ENCODE measurements at places on chromosomes 7 and 10. TPM values are rescaled to one million over a fixed set of nuclear protein-coding genes. Genes with fewer than 3 reads are reported as not detected.

CHST15 gene
- total RNA-seq, result 7.1 TPM

C10orf90 gene
- 2.7 TPM for total RNA-seq

HOXA4 gene
- 1.9 TPM for total RNA-seq

FAM237B gene
- total RNA-seq, result 0.10 TPM

NPC1L1 gene
- 0.06 TPM for total RNA-seq

SPDYE5 gene
- not detected for total RNA-seq

NODAL gene
- total RNA-seq, result not detected

CRHR2 gene
- total RNA-seq, result 0.02 TPM

MYPN gene
- 1.9 TPM for total RNA-seq

BZW2 gene
- 86.7 TPM for total RNA-seq

TBXAS1 gene
- 15.6 TPM for total RNA-seq

LRRC18 gene
- not detected for total RNA-seq

RAB19 gene
- not detected for total RNA-seq

GTPBP10 gene
- 26.0 TPM for total RNA-seq

NKX1-2 gene
- total RNA-seq, result 0.05 TPM

SLC18A3 gene
- not detected for total RNA-seq

EXOC6 gene
- 12.6 TPM for total RNA-seq

SPRN gene
- total RNA-seq, result 0.39 TPM

ZNF394 gene
- 17.0 TPM for total RNA-seq

VWC2 gene
- total RNA-seq, result not detected

PKD2L1 gene
- total RNA-seq, result not detected

TSPAN15 gene
- total RNA-seq, result 102 TPM

GPRIN2 gene
- 31.3 TPM for total RNA-seq

OR2A5 gene
- not detected for total RNA-seq

ZNF467 gene
- 1.1 TPM for total RNA-seq

NPTX2 gene
- total RNA-seq, result 0.12 TPM

SLC26A3 gene
- not detected for total RNA-seq

SSC4D gene
- total RNA-seq, result 1.3 TPM

EBLN1 gene
- total RNA-seq, result not detected

DENND2A gene
- total RNA-seq, result 0.64 TPM

Measured in A549 treated with AZD2906 at 1 μM for 4 hours (cell line).